ENCODE measurements at places on chromosomes 1 and 21.
A peak's percentile ranks its signal among the peaks of the same experiment; 100 is the strongest.

DNA sequence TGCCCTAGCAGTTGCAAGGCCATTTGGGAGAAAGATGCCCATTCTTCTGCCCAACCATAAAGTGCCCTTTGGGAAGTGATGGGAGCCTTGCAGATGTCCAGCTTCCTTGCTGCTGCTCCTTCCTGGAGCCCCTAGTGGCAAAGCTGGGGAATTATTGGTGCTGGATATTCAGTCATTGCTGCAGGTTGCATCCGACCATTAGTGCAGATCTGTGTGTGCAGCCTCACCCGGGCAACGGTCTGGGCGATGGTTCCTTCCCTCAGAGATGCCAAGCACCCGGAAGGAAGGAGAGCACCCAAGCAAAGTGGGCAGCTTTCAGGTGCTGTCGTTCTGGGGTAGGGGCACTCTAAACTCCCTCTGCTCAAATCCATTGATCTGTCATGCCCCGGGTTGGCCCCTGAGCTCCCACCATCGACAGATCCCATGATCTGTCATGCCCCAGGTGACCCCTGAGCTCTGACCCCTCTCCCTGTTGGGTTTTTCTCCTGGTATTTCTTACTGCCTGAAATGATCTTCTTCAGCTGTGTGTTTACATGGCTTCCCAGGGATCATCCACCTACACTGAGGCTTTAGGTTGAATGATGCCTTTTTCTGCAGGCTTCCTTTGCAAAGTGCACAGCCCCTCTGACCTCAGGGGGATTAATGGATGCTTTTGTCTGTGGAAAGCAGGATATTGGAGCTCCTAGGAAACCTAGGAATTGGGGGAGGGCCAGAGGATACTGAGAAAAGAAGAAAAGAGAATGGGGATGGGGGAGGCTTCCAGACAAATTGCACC lies 467.5 kb downstream of the PTPRU start:
- peak; percentile 23 for DNase-seq

DNA sequence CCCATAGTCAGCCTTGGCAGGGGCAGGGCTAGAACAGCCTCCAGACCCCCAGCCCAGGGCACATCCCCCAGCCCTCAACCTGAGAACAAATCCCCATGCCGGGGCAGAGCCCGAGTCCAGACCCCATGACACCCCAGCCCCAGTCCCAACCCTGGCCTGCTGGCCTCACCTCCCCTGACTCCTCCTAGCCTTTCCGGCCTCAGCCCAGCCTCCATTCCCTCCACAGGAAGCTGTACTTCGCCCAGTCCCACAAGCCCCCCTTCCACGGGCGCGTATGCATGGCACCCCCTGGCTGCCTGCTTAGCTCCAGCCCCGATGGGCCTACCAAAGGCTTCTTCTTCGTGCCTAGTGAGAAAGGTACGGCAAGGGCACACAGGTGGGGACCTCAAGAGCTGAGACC lies 50.4 kb downstream of the DISP3 start:
- DNase-seq = no peak

DNA sequence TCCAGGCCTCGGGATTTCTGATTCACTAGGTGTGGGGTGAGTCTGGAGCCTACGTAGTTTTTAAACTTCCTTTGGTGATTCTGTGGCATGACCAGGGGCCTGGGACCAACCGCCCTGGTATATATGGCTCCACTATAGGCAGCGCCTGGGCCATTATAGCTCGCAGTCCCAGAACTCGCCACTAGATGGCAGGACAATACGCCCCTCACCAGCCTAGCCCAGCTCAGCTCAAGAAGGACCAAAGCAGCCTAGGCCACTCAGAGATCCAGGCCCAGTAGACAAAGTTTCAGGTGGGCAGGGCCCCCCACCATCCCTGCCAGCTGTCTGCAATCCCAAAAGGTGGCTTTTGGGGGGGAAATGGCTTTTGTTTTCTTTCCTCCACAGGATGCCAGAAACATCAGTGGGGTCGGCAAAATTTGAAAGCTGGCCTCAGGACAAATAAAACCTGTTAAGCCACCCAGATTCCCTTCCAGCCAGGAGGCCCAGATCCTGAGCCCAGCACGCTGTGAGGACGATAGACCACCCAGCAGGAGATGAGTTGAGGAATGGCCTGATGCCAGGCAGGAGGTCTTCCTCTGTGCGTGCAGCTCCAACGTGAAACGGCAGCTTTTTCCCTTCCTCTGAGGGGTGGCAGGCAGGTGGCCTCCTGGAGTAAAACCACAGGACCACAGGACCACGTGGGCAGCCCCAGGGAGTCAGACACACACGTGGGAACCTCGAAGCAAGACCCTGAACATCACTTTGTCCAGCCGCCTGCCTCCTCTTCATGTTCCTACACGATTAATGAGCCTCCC lies 24.8 kb upstream of the TMEM51 start:
- peak; percentile 21 for DNase-seq

GRCh38 chr1:215888159-215888558 lies 321.1 kb downstream of the KCTD3 start:
- DNase-seq = no peak

DNA sequence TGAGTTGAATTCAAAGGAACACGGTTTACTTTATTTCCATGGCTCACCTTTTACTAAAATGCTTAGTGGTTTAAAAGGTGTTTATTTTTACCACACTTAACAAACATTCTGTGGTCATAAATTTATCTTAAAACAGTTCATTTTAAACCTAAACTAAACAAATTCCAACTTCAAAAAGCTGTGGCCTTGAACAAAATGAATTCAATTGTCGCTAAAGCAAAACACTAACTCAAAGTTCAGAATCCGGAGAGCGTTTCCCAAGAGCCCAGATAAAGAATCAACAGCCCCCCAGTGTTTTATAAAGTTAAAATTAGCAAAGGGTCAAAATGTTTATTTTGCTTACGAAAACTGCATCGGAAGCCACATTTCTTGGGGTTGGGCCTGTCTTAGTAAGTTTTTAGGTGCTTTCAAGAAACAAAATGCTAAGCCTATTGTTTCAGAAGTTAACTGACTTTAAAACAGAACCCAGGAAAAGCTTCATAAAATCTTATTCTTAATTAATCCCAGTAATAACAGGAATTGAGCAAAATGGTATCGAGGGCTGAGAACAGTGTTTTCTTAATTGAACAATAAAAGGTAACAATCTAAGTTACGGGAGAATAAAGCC lies 1.3 kb downstream of the PUM1 start:
- peak; percentile 52 for DNase-seq

DNA sequence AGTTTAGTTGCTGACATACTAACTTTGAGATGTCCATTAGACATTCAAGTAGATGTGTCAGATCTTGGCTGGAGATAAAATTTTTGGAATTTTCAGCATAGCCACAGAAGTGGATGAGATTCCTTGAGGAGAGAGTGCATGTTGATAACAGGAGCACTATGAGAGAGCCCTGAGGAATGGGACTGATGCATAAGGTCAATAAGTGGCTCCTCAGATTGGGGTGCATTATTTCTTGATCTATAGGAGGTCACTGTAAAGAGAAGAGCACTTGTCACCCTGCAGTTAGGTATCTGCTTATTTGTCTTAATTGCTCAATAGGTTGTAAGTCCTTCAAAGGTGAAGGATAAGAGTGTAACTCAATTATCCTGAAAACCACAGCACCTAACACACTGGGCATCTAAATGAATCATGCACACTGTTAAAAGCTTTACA lies 52.0 kb upstream of the TACSTD2 start:
- DNase-seq = no peak

- no peak for DNase-seq
Observed at GRCh38 chr21:33117101-33117888, 47.4 kb downstream of the OLIG1 start.

- peak; percentile 57 for DNase-seq
Observed at GRCh38 chr1:87231703-87232367, 96.8 kb upstream of the LMO4 start.

DNA sequence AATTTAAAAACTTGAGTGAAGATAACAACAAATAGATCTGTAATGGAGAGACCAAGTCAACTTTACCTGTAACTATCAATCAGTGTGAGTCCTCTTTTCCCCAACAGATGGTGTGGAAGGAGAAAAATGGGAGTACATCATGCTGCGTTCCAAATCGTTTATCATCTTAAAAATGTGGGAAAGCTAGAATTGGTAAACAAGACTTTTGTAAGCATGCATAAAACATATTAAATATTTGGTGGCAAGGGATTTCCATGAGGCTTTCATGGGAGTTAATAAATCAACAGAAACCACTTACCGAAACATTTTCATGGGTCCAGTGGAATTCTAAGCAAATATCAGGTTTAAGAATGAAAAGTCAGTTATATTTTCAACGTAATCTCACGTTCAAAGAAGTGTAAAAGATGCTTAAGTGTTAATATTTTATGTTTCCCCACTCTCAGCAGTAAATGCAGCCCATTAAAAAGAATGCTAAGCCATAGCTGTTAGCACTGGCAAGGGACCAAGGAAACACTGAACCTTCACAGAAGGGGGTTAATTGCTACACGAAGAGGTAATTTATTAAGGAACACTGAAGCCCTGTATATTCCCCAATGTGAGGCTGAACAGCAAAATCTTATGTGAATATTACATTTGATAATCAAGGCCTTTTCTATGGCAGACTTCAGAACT lies 117.0 kb downstream of the ZC3H11B start:
- no peak for DNase-seq

GRCh38 chr1:177609953-177610352 lies 359.9 kb downstream of the SEC16B start:
- DNase-seq = no peak

Measured in DMS79 treated with DMSO at 0.1 percent for 48 hours (cell line).